Panc1 (cell line): ENCODE measurements at places on chromosomes 16 and 17. TPM values are rescaled to one million over a fixed set of nuclear protein-coding genes. Genes with fewer than 3 reads are reported as not detected.

DNA sequence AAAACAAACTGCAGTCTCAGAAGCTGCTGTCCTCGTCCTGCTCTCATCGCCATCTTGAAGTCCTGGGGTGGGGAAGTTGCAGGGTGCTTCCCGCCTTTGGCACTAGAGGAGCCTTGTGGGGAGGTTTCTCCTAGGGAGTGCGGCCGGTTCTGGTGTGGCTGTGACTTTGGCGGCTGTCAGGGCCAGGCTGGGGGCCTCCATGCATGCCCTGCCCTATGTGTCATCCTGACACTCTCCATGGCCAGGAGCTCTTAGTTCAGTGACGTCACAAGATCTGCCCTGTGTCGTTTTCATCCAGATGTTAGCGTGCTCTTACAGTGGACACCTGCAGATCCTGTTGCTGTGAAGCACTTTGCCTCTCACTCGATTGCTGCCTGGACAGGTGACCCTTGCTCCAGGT lies 49.6 kb downstream of the PLD6 start:
- H3K4me1 ChIP-seq = peaks cover 4% of the 10 kb centered on the region; the same call in 1 of the 2 replicates
- no peak overlapping the region for H3K4me3 ChIP-seq
- no peak overlapping the region for H3K27ac ChIP-seq
- DNase-seq = no peak
- H3K36me3 ChIP-seq = peaks cover 5% of the 10 kb centered on the region; the same call in 1 of the 2 replicates
- H3K27me3 ChIP-seq = no peaks in the 10 kb centered on the region

Gene FOXL1
- 9.3 TPM for total RNA-seq

DNA sequence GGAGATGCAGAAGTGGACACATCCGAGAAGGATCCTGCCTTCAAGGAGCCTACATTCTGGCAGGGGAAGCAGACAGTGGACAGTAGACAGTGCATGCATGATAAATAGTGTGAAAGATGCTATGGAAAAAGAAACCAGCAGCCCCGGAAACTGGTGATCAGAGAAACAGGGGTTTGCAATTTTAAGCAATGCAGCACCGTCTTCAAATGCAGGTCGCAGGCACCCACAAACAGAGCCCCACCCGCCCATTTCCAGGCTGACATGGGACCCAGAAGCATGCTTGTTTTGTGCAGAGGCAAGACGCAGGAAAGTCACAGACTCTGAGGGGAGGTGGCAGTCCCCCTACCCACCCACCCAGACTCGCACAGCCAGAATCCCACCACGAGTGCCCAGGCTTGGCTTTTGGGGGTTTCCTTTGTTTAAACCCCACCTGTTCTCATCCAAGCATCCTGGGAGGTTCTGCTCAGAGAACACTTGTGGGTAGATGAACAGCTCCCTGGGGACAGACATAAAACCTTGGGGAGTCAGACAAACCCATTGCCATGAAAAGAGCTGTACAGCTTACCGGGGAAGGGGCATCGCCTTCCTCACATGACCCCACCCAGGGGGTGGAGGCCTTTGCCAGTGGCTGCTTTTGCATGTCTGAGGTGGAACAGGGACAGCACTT lies 114.3 kb downstream of the MGAT5B start:
- no peaks in the 10 kb centered on the region for H3K36me3 ChIP-seq
- 0 out of 2 replicates have a peak, but pooled peaks cover 2% of the 10 kb centered on the region for H3K4me1 ChIP-seq
- DNase-seq = no peak
- no peaks in the 10 kb centered on the region for H3K27me3 ChIP-seq
- no peak overlapping the region for H3K27ac ChIP-seq
- no peak overlapping the region for H3K4me3 ChIP-seq

Gene ARL5C
- not detected for total RNA-seq

- no peak overlapping the region for H3K27ac ChIP-seq
- no peaks in the 10 kb centered on the region for H3K36me3 ChIP-seq
- no peak overlapping the region for H3K4me3 ChIP-seq
- DNase-seq = no peak
- H3K27me3 ChIP-seq = no peaks in the 10 kb centered on the region
- no peaks in the 10 kb centered on the region for H3K4me1 ChIP-seq
These were observed 19.9 kb downstream of the C16orf96 start for GRCh38 chr16:4576008-4576407.

DNA sequence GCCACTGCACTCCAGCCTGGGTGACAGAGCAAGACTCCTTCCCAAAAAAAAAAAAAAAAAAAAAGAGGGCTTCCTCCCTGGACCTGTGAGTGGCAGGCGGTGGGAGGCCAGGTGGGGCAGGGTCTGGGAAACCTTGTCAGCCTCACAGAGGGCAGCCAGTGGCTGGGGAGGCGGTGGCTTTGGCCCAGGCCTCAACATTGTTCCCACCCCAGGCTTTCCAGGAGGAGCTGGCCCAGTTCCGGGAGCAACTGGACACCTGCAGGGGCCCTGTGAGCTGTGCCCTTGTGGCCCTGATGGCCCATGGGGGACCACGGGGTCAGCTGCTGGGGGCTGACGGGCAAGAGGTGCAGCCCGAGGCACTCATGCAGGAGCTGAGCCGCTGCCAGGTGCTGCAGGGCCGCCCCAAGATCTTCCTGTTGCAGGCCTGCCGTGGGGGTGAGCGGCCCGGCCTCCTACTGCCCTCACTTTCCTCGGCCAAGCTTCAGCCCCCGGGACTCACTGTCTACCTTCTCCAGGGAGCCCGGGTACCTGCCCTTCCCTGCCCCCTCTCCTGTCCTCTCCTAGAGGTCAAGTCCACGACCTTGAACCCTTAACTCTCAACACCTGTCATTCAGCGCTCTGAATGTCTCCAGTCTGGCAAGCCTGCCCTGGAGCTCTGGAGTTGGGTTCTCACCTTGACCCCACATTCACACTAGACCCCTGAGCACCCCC lies 12.4 kb downstream of the ZNF213 start:
- H3K4me1 ChIP-seq = peaks cover 10% of the 10 kb centered on the region; the same call in 1 of the 2 replicates
- H3K27ac ChIP-seq = no peak overlapping the region

Gene NACA2
- total RNA-seq = not detected

Gene OR1A1
- not detected for total RNA-seq

Gene RNF222
- total RNA-seq = not detected

DNA sequence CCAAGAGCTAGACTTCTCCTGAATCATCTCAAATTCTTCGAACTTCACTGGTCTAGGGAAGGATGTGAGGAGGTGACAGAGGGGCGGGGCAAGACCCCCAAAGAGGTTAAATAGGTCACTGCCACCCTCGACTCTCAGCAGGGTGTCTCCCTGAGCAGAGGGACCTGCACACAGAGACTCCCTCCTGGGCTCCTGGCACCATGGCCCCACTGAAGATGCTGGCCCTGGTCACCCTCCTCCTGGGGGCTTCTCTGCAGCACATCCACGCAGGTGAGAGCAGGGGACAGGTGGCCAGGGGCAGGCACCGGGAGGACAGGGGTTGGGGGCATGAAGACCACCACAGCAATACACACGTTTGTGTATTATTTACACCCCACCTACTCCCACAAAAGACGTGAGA lies 9.2 kb downstream of the CCL17 start:
- no peak for DNase-seq
- H3K27me3 ChIP-seq = no peaks in the 10 kb centered on the region
- H3K36me3 ChIP-seq = no peaks in the 10 kb centered on the region
- peaks cover 12% of the 10 kb centered on the region for H3K4me1 ChIP-seq
- no peak overlapping the region for H3K27ac ChIP-seq
- no peak overlapping the region for H3K4me3 ChIP-seq

DNA sequence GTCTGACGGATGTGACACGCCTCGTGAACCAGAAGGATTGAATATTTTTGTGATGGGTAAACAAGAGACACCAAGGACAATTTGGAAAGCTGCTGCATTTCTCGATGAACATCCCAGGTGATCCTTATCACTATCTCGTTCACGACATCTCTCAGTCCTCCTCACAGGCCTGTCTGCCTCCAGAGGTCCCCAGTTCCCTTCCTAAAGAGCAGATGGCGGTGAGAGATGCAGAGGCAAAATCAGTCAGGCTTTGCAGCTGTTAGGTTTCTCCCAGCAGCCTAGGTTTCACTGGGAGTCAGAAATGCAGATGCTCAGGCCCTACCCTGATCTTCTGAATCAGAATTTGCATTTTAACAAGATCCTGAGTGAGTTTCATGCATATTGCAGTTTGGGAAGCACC lies 23.6 kb downstream of the SCPEP1 start:
- H3K36me3 ChIP-seq = no peaks in the 10 kb centered on the region
- no peak for DNase-seq
- no peaks in the 10 kb centered on the region for H3K4me1 ChIP-seq
- H3K27ac ChIP-seq = no peak overlapping the region
- H3K27me3 ChIP-seq = no peaks in the 10 kb centered on the region

DNA sequence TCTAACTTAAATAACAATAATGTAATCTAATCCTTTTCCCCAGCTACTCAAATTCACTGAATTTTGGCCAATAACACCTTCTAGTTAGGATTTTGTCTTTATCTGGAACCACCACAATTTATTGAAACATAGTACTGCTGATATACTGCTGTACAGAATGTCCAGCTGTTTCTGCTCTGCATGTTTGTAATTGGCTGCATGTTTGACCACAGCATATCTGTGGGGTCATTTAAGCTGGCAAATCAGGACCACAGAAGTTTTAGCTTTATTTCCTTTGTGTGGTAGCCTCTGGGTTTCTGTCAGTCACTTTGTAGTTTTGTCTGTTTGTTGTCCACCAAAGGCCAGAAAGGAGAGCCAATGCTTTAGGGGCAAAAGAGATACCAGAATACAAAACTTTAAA lies 22.2 kb upstream of the RAB11FIP4 start:
- H3K27me3 ChIP-seq = no peaks in the 10 kb centered on the region
- H3K36me3 ChIP-seq = peaks cover 15% of the 10 kb centered on the region; the same call in 1 of the 2 replicates
- no peak for DNase-seq
- H3K27ac ChIP-seq = no peak overlapping the region

Gene SNX20
- 0.10 TPM for total RNA-seq

Gene KRTAP16-1
- not detected for total RNA-seq

DNA sequence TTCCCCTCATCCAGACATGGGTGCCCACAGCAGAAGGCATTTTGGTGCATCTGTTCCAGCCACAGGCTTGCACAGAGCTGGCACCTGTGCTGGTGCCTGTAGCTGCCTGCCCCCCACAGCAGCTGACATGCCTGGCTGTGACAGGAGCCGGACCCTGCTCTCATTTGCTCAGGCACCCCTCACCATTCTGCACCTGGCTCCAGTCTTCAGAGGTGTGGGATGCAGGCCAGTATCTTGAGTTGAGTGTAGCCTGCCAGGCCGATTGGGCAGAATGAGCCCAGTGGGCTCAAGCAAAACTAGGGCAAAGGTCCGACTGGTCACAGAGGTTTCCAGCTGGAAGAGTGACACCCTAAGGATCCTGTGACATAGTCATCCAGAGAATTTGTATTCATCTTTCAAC lies 887.7 kb downstream of the CDH11 start:
- H3K4me3 ChIP-seq = no peak overlapping the region
- no peak for DNase-seq
- H3K36me3 ChIP-seq = no peaks in the 10 kb centered on the region
- no peaks in the 10 kb centered on the region for H3K27me3 ChIP-seq

DNA sequence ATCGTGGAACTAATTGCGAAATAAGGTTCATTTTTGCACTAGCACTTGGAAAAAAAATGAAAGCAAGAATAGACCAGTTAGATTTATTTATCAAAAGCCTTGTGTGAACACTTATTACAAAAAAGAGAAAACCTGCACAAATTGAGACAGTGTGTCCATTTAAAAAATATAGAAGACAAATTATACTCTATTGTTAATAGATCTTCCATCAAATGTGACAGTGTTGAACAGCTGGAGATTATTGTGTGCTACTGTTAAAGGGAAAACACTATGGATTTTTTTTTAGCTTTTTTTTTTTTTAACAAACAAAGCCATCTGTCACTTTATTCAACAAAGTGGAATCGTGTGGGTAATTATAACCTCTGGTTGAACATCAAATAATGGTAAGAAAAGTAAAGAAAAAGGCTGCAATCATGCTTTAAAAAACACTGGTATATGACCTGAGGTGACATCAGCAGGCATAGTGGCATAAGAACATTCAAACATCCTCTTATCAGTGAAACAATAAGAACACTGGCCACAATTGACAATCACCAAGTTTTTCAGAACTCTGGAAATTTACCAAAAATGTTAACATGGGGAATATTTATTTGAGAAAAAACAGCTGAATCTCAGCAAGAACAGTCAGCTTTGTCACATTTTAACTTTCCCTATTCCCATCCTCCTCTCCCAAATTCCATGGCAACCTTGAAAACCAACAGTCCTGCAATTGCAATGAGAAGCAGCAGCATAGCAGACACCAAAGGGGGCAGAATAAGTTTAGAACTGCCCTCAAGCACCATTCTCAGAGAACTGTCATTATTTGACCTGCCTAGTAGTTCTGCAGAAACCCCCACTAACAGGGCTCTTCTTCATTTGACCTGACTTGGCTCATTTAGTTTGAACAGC lies 442.3 kb upstream of the MON1B start:
- DNase-seq = no peak
- no peaks in the 10 kb centered on the region for H3K36me3 ChIP-seq
- no peak overlapping the region for H3K4me3 ChIP-seq

- no peaks in the 10 kb centered on the region for H3K4me1 ChIP-seq
- no peak overlapping the region for H3K27ac ChIP-seq
- H3K27me3 ChIP-seq = peaks cover 3% of the 10 kb centered on the region
- no peak overlapping the region for H3K4me3 ChIP-seq
These were observed 55.4 kb downstream of the ABAT start for GRCh38 chr16:8729779-8730334.

- H3K36me3 ChIP-seq = no peaks in the 10 kb centered on the region
- no peak overlapping the region for H3K27ac ChIP-seq
- H3K4me1 ChIP-seq = no peaks in the 10 kb centered on the region
- no peak for DNase-seq
These were observed 47.1 kb downstream of the SPACA3 start for GRCh38 chr17:33038740-33039139.

Gene HOXB6
- total RNA-seq = 196 TPM

Gene ZNF75A
- total RNA-seq = 24.5 TPM

DNA sequence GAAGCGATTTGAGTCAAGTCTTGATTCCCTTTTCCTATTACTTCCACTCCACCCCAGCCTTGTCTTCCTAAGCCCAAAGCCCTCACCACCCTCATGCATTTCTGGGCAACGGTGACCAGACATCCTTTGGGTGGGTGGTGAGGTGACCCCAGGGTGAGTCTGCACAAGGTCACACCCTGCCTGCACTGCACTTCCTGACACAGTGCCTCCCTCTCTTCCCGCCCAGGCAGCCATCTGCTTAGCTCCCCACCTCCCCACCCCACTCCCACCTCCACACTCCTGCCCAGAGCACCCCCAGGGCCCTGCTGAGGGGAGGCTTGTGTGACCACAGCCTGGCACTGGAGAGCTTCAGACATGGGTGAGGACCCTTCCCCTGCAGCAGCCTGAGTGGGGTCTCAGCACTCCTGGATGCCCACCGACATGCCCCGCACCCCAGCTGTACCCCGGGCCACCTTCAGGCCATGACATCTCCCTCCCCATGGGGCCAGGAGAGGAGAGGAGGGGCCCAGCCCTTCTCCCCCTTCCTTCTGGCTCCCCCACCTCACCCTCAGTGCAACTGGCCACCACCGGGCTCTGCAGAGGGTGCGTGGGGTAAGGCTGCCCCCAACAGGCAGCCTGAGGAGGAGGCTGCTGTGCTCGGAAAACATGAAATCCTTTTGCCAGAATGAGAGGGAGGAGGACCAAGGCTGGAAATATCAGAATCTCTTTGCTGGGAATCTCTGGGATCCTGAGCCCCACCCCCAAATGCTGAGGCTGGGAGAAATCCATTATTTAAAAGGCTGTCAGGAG lies 68.6 kb downstream of the CCT6B start:
- H3K4me1 ChIP-seq = no peaks in the 10 kb centered on the region
- H3K4me3 ChIP-seq = no peak overlapping the region
- H3K36me3 ChIP-seq = no peaks in the 10 kb centered on the region
- H3K27me3 ChIP-seq = peaks cover 3% of the 10 kb centered on the region

Gene TRIM65
- total RNA-seq = 48.6 TPM

Gene IGFALS
- 0.10 TPM for total RNA-seq
